Caudate nucleus (tissue), 63 donors: ENCODE measurements at places on chromosomes 3 and 15.

DNA sequence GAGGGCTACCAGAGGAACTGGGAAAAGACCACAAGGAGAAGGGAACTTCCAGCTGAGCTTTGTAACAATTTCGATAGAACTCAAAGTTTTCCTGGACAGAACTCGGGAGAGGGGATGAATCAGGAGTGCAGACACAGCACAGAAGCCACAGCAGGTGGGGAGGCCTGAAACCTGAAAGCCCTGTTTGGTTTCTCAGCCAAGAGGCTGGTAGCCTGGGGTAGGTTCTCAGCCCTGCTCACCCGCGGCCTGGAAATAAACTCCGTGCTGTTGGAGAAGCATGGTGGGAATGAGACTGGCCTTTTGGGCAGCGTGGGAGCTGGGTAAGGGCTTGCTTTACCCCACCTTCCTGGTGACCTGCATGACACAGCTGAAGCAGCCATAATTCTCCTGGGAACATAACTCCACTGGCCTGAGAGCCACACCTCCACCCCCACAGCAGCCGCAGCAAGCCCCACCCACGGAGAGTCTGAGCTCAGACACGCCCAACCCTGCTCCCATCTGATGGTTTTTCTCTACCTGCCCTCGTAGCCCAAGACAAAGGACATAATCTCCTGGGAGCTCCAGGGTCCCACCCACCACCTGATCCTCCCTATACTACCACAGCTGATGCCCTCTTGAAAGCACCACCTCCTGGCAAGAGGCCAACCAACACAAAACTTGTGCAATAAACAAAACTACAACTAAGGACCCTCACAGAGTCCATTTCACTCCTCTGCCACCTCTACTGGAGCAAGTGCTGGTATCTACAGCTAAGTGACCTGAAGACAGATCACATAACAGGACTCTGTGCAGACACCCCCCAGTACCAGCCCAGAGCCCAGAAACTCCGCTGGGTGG, 52.5 kb upstream of the CHRM5 start:
- no peak for DNase-seq

DNA sequence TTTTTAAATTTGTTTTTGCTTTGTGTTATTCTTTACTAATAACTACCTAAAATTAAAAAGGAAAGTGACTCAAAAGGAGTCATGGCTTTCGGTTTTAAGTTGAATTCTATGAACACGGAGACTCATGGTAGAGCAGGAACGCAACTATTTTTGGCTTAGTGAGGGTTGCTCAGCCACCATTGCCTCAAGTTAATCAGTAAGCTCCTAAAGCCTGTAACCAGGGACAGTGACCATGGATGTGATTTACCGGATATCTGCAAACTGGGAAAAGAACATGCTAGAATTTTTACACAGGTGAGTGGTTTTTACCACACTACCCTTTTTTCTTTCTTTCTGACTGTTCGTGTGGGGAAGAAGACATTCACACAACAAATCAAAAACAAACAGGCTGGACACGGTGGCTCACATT, 11.8 kb downstream of the SLC12A8 start:
- DNase-seq: no peak

- DNase-seq: no peak
Measured at GRCh38 chr3:89246326-89246725, 138.9 kb downstream of the EPHA3 start.

GRCh38 chr15:33580526-33580925, 269.8 kb downstream of the RYR3 start:
- DNase-seq: no peak

- no peak for DNase-seq
Measured at GRCh38 chr3:13160619-13161018, 87.4 kb upstream of the IQSEC1 start.

DNA sequence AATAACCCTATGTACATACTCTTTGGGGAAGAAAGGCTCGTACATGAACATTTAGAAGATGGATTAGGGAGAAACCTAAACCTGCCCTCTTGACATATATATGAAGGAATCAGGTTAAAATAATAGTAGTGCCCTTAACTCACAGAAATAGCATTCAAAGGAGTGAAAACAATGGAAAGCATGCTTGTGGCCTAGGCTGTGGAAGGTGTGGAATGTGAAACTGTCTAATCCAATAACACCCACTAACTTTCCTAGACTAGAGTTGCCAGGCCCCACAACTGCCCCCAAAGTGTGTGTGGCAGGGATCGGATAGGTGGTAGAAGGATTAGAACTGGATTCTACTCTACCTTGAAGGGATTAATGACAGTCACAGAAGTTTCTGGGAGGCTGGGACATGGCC, 317.4 kb upstream of the LRRFIP2 start:
- no peak for DNase-seq

- DNase-seq: no peak
Measured at GRCh38 chr3:169998668-169999131, 32.1 kb downstream of the SEC62 start.

DNA sequence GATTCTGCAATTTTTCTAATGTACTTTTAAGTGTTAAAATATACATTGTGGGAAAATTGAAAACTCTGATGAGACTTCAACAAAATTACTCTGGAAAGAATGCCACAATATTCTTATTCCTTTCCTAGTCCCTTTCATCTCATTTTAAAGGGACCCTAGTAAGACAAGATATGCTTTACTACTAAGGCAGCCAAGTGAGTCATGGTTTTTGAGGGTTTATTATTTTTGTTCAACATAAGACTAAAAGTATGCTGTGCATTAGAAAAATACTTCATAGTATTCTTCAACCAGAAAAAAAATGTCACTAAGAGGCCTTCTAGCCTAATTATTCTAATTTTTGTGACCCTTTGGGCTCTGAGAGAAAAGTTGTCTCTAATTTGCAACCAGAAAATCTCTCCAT, 7.4 kb downstream of the IL12A start:
- no peak for DNase-seq

GRCh38 chr3:65854606-65855304, 184.0 kb downstream of the MAGI1 start:
- DNase-seq: no peak

GRCh38 chr3:94226078-94226477, 163.2 kb downstream of the NSUN3 start:
- no peak for DNase-seq

GRCh38 chr15:68252925-68253534, 23.5 kb upstream of the CLN6 start:
- DNase-seq: no peak

GRCh38 chr3:100517276-100517675, 24.9 kb downstream of the TMEM45A start:
- no peak for DNase-seq

GRCh38 chr15:67685716-67686115, 139.6 kb upstream of the SKOR1 start:
- no peak for DNase-seq

DNA sequence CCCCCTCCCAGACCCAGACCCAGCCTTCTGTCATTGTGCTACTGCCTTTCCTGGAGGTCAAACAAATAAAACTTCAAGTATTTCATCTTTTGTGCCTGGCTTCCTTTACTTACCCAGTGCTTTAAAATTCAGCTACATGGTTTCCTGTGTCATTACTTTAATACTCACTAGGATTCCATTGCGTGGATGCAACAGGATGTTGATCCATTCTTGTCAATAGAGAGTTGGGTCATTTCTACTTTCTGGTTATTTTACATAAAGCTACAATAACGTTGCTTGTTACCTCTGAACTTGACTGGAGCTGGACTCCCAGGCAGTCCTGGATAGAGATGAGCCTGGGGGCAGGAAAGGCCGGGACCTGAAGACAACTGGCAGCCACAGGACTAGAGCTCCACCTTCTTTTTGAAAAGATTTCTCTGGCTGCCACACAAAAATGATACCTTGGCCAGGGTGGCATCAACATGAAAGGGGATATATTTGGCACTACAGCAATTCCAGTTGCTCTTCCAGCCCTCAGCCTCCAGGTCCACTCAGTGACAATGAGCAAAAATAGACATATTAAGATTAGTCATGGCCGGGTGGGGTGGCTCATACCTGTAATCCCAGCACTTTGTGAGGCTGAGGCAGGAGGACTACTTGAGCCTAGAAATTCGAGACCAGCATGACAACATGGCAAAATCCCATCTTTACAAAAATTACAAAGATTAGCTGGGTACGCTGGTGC, 23.3 kb upstream of the HEG1 start:
- DNase-seq: no peak

DNA sequence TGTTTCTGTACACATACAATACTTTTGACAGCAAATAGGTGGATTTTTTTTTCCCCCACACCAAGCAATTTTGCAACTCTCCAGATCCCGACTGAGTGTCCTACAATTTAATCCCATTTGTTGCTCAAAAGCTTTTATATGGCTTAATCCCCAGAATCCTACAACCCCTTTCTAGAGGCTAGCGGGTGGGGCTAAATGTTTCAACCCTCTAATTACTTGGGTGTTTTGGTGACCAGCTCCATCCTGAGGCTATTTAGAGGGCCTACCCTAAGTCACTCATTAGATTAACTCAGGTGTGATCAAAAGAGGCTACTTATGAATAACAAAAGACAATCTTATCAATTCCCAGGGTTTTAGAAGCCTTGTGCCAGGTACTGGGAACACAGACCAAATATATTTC, 21.0 kb upstream of the FBXL2 start:
- no peak for DNase-seq
